ENCODE measurements at places on chromosomes 6 and 20.

- DNase-seq, result no peak
These were observed 334.4 kb downstream of the KHDRBS2 start for GRCh38 chr6:61951586-61951985.

GRCh38 chr6:38638941-38639497 lies 710 bp downstream of the BTBD9 start:
- DNase-seq, result peak; percentile 65

DNA sequence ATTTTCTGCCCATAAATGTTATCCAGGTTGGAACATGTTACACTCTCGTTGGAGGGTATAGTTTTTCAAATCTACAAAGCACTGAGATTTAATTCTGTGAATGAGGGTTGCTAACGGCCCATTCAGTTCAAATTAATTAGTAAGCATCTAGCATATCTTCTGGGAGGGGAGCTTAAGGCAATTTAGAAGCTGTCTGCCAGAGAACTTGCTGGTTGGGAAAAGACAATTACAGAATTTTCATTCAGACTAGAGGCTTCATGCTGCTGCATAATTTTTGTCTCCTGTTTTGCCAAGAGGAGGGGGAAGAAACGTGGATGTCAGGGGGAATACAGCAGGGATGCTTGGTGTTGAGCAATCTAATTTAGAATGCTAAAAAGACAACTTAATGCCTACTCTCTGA lies 268.3 kb upstream of the FAM83B start:
- no peak for DNase-seq

DNA sequence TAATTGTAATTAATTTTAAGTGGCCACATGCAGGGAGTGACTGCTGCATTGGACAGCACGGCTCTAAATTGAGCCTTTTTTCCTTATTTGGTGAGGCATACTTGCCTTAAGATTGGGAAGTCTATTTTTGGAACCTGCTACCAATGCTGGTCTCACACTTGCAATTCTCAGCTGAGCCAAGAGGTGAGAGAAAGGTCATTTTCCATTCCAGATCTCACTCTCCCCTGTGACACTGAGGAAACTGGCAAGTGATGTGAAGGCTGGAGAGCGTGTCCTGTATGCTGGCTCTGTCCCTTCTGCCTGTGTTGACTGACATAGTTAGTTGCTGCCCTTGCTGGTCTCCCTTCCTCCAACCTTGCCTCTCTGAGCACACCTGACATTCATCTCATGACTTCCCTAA lies 735 bp upstream of the MOG start:
- no peak for DNase-seq

DNA sequence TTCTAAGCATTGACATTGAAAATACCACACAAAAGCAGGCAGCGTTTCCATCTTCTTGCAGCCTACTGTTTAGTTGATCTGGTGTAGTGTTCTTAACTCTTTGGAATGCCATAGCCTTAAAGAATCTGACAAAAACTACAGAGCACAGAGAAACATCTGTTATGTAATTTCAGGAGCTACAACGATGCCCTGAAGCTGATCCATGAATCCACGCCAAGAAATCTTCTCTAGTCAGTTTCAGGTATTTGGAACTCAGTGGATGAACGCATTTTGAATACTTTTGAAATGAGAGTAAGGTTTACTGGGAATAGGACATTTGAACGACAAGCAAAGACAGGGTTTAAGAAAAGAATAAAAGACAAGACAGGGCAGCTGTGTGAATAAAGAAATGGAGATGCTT lies 17.8 kb downstream of the ALDH8A1 start:
- DNase-seq, result no peak

DNA sequence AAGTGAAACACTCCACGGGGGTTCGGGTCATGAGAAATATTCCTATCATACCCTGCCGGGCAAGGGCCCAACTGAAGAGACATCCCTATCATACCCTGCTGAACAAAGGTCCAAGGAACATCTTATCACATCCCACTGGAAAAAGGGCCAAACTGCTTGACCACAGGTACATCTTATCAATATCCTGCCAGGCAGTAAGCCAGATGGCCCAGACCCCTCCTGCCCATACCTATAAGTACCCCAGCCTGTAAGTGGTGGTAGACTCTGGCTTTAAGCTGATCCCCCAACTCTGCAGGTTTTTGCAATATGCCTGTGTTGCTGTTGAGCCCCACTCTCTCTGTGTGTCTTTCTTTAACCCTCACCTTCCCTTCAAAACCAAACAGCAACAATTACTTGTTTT lies 51.6 kb downstream of the ZNF334 start:
- DNase-seq, result no peak

- peak; percentile 36 for DNase-seq
These were observed 46.0 kb upstream of the PTPN1 start for GRCh38 chr20:50464026-50464724.

DNA sequence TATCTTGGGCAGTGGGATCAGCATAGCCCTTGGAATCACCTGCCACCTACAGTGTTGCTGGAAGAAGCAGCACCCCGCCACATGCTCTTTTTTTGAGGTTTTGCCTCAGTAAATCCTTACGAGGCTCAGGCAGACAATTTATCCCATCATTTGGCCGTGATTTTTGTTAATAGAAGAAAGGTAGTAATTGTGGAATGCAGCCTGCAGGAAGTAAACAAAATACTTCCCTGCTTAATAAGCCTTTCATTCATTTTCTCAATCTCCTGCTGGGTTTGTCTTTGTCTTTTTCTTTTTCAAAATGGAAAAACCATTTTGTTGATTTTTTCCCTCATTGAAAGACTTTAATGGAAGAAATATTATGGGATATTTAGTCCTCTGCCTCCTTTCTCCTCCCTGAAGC lies 93.7 kb upstream of the CD83 start:
- DNase-seq, result no peak

GRCh38 chr6:128465368-128466343 lies 54.7 kb downstream of the PTPRK start:
- DNase-seq, result no peak

DNA sequence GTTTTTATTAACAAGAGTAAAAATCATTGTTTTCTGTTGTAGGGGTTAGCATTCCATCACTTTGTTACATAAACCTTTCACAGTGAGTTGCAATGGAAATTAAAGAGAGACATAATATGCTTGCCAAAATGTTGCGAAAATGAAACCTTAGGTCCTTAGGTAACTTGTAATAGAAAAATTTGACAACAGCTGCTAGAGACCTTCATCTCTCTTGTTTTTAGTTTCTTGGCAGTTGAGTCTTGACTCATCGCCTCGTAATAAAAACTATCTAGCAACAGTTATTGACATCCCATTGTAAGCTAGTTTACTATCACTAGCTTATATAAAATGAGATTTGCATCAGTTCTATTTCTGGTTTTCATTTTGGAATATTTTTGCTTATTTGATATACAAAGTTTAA lies 179.0 kb upstream of the MMS22L start:
- DNase-seq, result no peak

DNA sequence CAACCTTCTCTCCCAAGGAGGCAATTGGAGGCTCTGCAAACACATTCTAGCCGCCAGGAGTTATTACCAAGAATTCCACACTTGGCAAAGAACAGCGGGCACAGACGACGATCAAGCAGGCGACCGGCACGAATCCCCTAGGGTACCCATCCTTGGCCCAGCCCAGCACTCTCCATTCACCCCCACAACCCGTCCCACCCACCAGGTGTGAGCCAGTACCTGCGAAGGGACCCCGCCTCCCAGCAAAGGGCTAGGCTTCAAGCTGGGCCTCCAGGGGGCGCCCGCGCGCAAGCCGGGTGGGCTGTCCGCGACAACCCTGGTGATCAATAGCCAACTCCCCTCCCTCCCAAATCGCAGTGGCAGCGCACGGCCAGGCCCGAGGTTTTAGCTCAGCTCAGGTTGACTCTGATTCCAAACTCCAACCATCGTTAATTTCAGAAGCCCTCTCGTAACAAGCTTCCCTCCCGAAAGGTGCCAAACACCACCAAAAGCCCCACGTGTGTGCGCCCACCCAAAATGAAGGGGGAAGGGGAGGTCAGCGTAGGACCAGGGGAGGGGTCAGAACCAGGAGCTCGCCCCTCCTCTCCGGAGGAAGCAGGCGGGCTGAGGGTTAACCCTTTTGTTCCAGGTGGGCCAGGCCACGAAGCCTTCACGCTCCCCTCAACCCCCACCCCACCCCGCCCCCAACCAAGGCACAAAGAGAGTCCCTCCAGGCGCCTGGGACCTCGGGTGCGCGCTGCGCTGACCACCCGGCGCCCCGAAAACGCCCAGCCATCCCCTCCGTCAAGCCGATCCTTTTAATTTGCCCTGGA lies 2.1 kb downstream of the SALL4 start:
- DNase-seq, result peak; percentile 8

DNA sequence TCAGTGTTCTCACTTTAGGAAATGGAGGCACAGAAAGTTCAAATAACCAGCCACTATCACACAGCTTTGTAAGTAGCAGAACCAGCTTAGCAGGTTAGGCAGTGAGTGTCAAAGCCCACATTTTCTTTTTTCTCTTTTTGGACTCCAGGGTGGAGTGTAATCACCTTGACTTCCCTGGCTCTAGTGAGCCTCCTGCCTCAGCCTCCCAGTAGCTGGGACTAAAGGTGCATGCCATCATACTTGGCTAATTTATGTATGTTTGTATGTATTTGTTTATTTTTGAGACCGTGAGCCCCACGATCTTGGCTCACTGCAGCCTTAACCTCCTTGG lies 7.8 kb upstream of the NCOA3 start:
- no peak for DNase-seq

- no peak for DNase-seq
These were observed 38.2 kb upstream of the NKX2-4 start for GRCh38 chr20:21435576-21435975.

GRCh38 chr20:38073307-38074071 lies 39.9 kb downstream of the RPRD1B start:
- DNase-seq, result peak; percentile 14

DNA sequence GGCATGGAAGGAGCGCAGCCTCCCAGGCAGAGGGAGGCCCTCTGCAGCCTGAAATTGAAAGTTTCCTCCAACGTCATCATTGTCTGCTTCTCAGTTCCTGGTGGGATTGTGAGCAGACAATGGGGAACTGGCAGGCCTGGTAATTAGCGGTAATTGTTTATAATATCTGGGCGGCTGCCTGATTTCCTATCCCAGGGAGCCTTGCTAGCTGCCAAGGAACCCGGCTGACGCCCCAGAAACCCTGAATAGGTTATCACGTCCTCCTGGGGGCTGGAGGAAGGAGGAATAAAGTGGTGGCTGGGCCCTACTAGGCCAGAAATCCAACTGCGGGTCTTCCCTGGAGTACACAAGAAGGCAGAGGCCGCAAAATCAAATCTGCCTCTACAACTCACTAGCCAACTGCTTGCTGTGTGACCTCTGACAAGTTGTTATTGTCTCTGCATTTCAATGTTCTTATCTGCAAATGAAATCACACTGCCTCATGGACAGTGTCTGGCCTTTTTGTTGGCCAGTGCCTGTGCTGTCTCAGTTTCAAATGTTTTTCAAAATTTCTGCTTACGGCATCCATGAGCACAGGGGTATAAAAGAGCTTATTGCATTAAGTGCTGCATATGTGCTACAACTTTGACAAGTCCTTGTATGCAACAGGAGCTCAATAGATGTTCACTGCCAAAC lies 16.9 kb downstream of the KCNK15 start:
- DNase-seq, result no peak

GRCh38 chr6:144413418-144413817 lies 128.3 kb downstream of the UTRN start:
- DNase-seq, result no peak

DNA sequence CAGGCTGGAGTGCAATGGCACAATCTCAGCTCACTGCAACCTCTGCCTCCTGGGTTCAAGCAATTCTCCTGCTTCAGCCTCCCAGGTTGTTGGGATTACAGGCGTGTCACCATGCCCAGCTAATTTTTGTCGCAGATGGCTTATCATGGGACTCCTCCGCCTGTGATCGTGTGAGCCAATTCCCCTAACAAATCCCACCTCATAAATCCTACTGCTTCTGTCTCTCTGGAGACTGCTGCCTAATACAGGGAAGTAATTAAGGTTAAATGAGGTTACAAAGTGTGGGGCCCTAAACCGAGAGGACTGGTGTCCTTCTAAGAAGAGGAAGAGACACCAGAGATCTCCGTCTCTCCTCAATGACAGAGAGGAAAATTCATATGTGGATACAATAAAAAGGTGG lies 52.0 kb downstream of the TRPC4AP start:
- DNase-seq, result no peak

DNA sequence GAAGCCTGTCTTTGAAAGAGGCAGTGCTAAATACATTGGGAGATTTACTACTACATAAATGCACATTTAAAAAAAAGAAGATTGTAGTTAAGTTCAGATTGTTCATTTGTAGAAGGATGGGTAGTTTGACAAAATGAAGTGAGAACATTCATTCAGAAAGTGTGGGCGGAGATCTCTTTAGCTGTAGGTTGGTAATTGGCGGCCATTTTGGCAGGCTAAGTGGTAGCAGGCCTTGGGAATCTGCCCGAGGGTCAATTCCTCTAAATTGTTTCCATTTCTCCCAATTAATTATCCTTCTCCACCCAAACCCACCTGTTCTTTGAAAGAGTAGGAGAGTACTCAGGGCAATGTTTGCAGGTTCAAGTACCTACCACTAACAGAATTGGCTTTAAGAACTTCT lies 17.9 kb downstream of the SOX4 start:
- no peak for DNase-seq

DNA sequence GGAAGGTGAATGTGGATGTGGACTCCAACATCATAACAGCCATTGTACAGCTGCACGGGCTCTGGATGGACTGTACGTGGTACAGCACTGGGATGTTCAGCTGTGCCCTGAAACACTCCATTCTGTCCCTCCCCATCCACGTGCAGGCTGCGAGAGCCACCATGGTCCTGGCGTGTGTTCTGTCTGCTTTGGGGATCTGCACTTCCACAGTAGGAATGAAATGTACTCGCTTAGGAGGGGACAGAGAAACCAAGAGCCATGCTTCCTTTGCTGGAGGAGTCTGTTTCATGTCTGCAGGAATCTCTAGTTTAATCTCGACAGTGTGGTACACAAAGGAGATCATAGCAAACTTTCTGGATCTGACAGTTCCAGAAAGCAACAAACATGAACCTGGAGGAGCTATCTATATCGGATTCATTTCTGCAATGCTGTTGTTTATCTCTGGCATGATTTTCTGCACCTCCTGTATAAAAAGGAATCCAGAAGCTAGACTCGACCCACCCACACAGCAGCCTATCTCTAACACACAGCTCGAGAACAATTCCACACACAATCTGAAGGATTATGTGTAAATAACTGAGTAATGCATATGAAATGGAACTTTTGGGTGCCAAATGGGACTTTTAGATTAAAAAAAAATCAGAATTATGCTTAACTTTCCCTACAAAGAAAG lies 12.1 kb downstream of the CLDN20 start:
- no peak for DNase-seq

- DNase-seq, result peak; percentile 30
These were observed 3.4 kb downstream of the LINC00237 start for GRCh38 chr20:21102603-21103311.

DNA sequence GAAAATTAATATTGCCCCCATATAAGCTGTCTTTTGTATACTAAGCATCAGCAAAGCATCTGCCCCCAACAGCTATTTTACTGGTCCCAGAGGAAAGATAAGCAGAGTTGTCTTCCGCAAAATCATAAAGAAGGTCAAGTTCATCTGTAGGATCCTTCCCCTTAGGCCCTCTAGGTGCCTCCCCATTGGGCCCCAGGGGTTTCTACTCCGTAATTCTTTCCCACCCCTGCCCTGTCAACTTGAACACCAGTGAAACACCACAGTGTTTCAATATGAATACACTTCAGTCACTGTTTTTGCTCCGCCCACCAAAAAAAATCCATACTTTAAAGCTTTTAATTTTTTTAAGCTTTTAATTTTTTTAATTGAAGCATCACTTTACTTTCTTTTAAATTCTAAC lies 159.2 kb downstream of the ATXN1 start:
- no peak for DNase-seq

- DNase-seq, result no peak
These were observed 13.5 kb upstream of the KCNK16 start for GRCh38 chr6:39335780-39336545.

GRCh38 chr6:131821010-131821807 lies 13.4 kb downstream of the ENPP1 start:
- DNase-seq, result no peak
